ENCODE measurements at places on chromosomes 16 and 17.

DNA sequence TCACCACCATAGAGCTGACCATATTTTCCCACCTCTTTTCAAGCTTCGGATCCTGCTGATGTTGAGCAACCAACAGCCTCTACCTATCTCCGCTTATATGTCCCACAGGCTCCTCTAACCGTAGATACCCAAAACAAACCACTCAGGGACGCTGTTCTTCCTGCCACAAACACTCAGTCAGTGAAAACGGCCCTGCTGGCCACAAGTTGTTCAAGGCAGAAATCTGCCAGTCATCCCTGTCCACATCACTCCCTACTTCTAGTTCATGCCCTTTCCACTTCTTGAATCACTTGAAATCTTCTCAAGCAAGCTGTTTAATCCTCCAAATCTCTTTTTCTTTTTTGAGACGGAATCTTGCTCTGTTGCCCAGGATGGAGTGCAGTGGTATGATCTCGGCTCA, 7.9 kb downstream of the RABEP2 start:
- no peak for DNase-seq

DNA sequence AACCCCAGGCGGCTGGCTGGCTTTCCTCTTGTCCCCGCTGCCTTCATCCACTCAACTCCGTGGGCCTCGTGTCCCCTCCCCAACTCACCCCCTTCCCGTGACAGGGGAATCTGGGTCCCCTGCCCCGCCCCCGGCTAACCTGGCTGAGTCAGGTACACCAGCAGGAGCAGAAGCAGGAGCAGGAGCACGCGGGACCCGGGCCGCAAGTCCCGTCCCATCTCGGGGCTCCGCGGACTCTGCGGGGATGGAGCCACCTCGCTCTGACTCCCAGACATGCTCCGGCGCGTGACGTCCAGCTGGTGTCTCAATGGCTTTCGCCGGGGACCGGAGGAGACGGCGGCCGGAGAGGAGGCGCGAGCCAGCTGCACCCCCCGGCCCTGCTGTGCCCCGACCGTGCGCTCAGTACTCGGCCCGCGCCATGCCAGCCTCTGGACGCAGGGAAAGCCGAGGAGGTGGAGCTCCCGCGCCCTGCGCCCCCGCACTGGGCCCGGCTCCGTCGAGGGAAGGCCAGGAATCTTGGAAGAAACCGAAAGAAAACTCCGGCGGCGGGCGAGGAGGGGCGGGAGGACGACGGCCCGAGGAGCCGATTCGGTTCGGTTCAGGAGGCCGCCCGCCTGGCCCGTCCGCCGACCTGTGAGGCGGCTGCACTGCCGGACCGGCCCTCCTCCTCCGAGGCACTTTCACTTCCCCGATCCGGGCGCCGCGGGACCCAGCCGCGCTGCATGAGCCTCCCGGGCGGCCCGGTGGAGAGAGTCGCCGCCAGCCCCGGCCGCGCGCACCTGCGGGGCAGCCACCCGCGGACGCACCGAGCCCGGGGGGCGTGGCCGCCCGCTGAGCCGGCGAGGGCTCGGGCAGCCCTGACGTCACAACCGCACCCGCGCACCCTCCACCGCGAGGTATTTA, at the start of the genes CXCL16 and ZMYND15:
Gene CXCL16, minus strand, starts transcription at position 807 of the 903 bp plus-strand sequence. Its CDS starts 589 bp downstream, at position 218.
Gene ZMYND15, plus strand, starts transcription at position 712 of the 903 bp plus-strand sequence. CDS start 716 bp downstream, outside the sequence.
- DNase-seq = no peak

DNA sequence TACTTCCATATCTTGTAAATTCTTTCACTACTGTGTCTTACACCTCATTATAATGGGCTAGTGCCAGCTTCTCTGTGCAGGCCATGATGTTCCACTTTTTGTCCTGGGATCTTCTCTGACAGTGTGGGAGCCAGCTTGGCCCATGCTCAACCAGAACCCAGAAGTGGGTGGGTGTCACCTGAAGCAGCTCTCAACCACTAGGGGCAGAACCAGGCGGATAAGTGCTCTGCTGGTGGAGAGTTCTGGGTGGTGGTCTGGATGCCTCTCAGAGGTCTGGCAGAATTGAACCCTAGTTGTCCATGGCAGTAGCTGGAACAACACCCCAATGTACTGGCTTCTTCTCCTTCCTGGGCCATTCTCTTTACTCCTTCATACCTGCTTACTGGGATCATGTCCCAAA, 254.1 kb upstream of the N4BP1 start:
- no peak for DNase-seq

DNA sequence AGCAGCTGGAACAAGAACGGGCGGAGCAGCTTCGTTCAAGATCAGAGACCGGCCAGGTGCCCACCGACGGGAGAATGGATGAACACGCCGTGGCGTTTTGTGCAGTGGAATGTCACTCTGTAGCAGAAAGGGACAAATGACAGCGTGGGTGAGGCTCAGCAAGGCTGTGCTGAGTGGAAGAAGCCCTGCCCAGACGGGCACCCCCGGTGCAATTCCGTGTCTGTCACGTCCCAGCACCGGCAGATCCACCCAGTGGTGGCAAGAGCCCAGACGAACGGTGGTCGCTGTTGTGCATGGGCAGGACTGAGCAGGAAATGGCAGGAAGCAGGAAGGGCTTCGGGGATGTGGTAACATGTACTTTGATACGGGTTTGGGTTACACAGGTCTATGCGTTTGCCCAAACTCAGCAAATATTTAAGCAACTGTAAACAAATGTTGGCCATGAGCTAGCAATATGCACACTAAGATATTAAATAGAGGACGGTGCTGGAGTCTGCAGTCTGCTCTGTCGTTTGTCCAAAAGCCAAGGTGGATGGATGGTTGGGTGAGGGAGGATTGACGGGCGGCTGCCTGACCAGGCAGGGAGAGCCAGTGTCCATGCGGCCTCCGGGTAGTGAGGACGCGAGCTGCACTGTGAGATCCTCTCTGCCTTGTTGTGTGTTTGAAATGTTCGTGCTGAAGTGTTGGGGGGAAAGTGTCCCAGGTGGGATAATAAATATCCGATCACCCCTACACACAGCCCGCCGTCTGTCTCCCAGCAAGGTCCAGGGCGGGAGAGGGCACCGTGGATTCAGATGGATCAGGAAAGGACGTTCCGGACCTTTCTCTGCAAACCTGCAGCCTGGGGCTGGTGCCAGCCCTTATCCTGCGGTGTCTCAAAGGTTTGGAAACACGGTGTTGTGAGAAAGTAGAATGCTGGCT, 48.4 kb downstream of the COX4I1 start:
- DNase-seq = no peak

GRCh38 chr17:40419559-40420331, 2.0 kb upstream of the TOP2A start:
- no peak for DNase-seq

- DNase-seq = no peak
Observed at GRCh38 chr17:40542558-40543411, 22.5 kb downstream of the CCR7 start.

- DNase-seq = no peak
Observed at GRCh38 chr16:57821149-57821971, 19.1 kb upstream of the KIFC3 start.

- no peak for DNase-seq
Observed at GRCh38 chr16:57169327-57169726, 16.5 kb downstream of the PSME3IP1 start.

- DNase-seq = no peak
Observed at GRCh38 chr17:42130310-42130936, 7.8 kb downstream of the HSPB9 start.

GRCh38 chr16:13041646-13042290, 140.4 kb downstream of the SHISA9 start:
- no peak for DNase-seq

DNA sequence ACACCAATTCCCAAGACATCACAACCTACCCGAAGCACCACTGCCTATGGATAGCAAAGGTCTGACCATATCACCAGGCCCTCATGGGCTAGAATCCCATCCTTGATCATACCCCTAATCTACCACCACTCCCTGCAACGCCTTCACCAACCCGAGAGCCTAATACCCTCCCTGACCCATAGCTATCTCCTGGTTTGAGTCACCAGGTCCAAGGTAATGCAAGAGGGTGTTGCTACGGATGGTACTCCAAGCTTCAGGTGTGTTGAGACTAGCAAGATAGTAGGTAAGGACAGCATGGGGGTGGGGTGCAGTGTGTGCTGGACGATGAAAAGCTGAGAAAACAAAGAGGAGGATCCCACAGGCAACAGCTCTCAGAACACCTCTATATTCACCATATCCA, 258.0 kb downstream of the ZFHX3 start:
- DNase-seq = no peak

GRCh38 chr17:67353929-67354574, 12.3 kb downstream of the PSMD12 start:
- no peak for DNase-seq
